Fibroblast of skin of scalp (primary cell): ENCODE measurements at places on chromosomes 2 and 18.
A peak's percentile ranks its signal among the peaks of the same experiment; 100 is the strongest.

DNA sequence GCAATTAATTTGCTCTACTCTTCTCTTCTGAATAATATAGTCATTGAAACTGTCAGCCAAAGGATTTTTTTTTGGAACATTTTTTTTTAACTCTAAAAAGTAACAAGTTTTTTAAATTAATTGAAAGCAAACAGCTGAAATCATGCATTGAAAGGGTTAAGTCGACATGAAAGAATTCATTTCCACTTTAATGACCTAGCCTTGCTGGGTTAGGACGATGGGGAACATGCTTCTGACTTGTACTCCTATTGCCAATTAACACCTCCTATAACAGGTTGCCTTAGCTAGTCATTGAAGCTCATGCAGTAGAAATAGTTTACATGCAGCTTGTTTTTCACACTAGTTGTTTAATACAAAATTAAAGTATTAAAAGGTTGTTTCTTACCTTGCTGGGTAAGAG, 47.8 kb downstream of the PSMD14 start:
- DNase-seq: no peak

DNA sequence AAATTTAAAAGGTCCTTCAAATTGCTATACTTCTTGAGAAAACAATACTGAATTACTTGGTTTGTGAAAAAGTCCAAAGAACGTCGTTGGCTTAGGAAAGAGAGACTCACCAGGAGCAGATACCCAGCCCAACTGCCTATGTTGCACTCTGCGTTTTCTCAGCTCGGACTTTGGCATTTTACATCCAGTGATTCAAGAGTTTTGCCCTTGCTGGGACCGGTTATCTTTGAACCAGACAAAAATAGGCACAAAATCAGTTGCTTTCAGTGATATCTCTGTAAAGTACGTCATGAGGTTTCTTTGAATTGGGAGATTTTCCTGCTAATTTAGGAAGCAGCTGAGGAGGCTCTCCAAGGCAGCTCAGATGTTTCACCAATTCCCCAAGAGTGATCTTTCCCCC, 29.3 kb downstream of the FHOD3 start:
- DNase-seq: no peak

DNA sequence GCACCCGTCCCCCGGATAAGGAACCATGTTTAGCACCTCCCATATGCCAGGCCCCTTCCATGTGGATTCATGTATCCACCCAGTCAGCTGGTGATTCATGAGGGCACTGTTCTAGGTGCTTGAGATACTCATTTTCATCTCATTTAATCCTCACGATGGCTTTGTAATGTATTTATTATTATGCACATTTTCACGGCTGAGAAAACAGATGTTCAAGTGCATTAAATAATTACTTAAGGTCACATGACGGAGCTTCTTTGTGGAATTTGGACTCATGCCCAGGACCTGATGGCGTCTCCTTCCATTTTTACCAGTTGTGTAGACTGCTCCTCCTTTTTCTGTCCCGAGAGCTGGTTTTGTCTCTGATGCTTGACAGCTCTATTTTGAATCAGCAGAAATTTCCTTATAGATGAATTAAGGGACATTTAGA, 72.2 kb upstream of the RBM44 start:
- peak; percentile 87 for DNase-seq

DNA sequence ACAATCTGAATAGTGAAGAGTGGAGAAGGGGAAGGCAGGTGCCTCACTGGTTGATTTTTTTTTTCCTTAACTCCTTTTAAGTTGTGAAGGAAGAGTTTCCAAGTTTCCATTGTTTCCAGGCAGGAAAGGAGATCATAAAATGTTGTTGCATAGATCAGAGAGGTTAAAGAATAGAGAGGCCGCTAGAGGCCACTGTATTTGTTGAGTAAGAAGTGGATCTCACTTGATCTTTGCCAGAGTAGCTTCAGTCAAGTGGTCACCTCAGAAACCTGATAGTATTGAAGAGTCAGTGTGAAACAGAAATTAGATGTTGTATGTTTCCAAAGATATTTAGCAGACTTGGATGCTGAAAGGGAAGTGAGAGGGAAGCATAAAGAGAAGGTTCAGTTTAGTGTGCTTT, 17.6 kb downstream of the CTNNA2 start:
- no peak for DNase-seq

DNA sequence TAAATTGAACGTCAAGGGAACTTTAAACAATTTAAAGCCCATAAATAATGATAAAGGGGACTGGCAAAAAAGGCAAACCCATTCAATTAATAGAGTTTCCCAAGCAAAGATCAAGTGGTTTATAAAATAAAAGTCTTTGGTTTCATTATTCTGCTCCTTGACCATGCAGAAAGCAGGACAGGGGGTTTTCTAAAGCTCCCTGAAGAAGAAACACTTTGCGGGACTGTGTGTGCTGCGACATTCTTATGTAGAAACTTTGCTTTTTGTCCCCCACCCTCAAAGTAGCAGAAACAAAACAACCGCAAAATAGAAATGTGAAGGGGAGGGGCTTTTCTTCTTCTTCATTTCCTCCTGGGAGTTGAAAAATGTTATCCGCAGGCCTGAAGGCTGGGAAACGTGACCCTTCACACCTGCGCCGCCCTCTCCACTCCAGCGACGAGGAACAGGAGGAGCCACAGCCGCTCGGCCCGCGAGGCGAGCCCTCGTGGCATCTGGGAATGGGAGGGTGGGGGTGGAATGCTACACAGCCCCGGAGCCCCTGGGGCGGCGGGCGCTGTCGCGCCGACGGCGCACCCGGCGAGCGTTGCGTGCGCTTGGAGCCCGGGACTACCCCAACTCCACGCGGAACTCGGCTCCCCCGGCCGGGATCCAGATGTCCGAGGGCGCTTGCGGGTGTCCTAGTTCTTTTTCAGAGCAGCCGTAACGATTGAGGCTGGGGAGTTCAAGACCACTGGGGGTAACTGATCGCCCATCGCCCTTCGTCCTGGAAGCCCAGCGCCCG, 4.3 kb upstream of the GBX2 start:
- DNase-seq: no peak

DNA sequence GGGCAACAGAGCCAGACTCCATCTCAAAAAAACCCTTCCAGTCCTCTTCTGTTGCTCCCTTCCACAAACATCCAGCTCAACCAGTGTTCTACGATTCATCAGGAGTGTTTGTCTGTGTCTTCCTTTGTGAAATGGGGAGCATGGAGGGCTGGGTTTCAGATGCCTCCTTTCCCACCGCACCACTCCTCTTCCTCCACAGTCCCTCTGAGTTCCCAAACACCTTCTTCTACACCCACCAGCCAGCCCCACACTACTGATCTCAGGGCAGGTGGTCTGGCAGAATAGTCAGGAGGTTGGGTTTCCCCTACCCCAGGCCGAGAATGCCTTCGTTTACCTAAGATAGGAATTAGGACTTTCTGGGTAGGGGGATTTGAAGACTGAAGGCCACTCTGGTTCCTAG, 36.9 kb downstream of the NGEF start:
- no peak for DNase-seq

DNA sequence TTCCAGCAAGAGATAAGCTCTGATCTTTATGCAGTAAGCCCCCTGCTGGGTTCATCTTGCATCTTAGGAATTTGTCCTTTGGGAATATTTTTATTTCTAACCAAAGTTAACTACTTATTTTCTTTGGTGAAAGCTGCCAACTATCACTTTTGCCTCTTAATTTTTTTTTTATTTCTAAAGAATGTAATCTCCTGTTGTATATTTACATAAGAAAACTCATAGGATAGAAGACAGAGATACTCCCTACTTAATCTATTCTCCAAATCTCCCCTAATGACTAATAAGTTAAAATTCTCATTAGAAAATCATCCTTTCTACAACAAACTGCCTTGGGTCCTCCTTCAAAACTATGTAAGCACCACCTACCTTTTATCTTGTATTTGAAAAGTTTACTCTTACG, 612.2 kb upstream of the SLC39A10 start:
- peak; percentile 13 for DNase-seq

GRCh38 chr2:59232394-59233165, 991.5 kb upstream of the FANCL start:
- DNase-seq: no peak

DNA sequence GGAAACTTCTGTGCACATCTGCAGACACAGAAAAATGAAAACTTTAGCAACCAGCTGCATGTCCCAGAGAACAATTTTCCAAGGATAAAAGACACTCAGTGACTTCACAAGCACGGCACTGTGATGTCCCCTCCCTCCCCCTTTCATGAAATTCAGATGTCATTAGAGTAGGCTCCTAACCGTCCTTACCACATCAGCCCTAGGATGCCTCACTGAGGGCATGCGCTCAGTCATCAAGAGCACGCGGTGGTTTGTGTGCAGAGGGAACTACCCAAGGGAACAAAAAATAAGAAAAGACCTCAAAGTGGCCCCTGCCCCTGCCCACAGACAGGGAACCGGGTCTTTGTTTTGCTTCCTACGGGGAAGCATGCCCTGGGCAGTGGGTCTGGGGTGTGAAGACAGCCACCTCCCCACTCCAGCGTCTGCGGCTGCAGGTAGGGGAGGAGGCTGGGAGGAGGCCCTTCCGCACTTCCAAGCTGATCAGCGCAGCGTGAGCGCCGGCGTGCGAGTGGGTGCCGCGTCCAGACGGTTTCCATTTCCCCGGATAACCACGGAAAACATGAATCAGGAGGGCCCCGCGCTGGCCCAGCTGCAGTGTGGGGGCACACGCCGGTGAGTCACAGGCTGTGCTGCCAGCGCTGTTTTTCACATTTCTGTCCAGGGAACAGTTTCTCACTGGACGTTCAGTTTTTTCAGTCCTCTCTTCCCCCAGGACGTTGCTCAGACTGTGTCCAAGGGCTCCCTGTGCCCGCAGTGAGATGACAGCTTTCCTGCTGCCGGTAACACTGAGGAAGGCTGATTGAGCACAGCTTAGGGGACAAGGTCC, 70.6 kb downstream of the COPS8 start:
- DNase-seq: peak; percentile 90

DNA sequence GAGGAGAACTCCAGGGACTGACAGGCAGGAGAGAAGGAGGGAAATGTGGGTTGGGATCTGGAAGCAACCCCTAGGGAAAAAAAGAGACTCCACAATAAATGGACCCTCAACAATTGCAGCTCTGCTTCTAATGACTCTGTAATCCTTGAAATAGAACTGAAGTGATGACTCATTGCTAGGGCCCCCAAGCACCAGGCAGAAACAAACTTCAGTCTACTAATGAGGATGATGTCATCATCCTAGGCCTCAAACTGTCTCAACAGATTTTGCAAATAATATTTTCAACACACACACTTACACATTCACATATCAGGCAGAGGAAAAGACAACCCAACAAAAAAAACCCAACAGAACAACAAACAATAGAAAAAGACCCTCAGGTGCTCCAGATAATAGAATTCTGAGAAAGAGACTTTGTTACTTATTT, 143.3 kb downstream of the HDAC4 start:
- DNase-seq: peak; percentile 88

DNA sequence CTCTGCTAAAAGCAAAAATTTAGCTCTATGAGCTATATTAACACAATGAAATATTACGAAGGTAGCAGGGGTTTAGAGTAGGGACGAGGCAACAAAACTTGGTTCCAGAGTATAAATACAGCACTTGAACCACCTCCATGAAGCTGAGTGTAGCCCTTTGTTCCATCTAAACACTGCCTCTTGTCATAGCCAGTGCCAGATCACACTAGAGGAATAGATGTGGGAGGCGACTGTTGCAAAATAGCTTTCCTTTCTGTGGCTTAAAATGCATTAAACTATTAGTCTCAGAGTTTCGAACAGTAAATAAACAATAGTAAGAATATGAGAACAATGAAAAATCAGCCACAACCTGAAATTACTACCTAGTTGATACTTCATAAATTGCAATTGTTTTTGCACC, 29.8 kb downstream of the PIEZO2 start:
- DNase-seq: no peak

GRCh38 chr2:163734401-163734800, 1.4 kb downstream of the FIGN start:
- DNase-seq: no peak

GRCh38 chr2:86344404-86344803, 7.0 kb upstream of the REEP1 start:
- no peak for DNase-seq

GRCh38 chr2:66874411-66874810, 439.5 kb downstream of the MEIS1 start:
- peak; percentile 82 for DNase-seq
